Thoracic aorta (tissue), 2 donors: ENCODE measurements at places on chromosomes 2 and 18. TPM values are rescaled to one million over a fixed set of nuclear protein-coding genes. Genes with fewer than 3 reads are reported as not detected.
A peak's percentile ranks its signal among the peaks of the same experiment; 100 is the strongest.

GRCh38 chr18:13254971-13255927 lies 36.7 kb downstream of the LDLRAD4 start:
- no peak overlapping the region for H3K27ac ChIP-seq
- no peaks in the 10 kb centered on the region for H3K27me3 ChIP-seq
- no peaks in the 10 kb centered on the region for H3K36me3 ChIP-seq
- DNase-seq = no peak
- H3K4me1 ChIP-seq = peaks cover 19% of the 10 kb centered on the region
- no peak overlapping the region for H3K4me3 ChIP-seq

DNA sequence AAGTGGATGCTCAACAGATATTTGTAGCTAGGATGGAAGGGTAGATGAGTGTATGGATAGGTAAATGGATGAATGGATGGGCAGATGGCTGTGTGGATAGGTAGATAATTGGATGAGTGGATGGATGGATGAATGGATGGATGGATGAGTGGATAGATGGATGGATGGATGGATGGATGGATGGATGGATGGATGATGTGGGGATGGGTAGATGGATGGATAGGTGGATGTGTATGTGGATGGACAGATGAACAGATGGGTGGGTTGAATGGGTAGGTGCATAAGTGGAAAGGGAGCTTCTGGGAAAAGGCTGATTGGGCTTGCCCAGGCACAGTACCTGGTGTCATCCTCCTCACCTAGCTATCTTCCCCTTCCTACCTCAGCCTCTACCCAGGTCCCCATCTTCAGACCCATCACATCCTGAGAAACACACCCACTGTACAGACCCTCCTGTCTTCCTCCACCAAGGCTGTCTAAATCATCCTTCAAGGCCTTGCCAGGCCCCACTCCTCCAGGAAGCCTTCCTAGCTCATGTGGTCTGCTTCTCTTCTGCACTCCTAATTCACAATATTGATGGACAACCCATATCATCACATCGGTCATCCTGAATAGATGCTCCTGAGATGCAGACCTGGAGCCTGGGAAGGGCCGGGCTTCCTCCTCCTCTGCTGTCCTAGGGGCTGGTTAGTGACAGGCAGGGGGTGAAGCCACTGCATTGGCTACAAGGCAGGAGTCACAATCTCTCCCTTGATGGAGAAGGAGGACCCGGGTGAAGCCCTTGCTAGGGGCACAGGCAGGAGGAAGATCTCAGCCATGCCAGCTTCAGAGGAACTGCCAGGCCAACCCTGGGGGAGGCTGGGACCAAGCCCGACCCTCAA lies 49.4 kb downstream of the SMAD7 start:
- no peaks in the 10 kb centered on the region for H3K27me3 ChIP-seq
- H3K4me3 ChIP-seq = no peak overlapping the region
- H3K4me1 ChIP-seq = peaks cover 27% of the 10 kb centered on the region

DNA sequence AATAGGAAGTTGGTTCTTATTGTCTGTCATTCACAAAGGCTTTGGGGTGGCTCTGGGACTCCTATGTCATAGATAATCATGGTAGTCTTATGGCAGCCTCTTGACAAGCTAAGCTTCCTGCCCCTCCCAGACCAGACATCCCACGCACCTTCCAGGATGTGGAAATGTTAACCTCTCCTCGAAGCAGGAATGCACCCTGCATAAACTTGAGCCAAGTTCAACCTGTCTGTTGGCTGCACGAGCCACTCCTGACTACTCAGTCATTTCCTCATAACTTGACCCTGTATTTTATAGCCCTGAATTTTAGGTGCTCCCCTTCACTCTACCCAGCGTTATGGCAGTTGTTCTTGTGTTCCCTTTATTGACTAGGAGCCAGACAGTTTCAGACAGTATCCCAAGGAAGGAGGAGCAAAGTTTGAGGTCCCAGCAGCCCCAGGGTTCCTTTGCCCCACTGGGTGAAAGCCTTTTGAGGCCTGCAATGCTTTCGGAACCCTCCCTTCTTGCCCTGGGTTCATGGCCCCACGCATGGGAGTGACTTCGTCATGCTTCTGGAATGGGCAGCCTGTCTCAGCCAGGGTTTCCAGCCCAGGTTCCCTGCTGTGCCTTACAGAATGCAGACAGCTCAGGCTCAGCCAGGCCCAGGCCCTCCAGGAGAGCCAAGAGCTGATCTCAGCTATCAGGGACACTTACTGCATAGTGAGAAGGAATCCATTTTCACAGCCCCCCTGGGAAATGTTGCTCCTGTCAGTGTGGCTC lies 15.6 kb upstream of the INO80C start:
- H3K27ac ChIP-seq = peak overlapping the region; percentile 54
- H3K36me3 ChIP-seq = no peaks in the 10 kb centered on the region
- DNase-seq = no peak

DNA sequence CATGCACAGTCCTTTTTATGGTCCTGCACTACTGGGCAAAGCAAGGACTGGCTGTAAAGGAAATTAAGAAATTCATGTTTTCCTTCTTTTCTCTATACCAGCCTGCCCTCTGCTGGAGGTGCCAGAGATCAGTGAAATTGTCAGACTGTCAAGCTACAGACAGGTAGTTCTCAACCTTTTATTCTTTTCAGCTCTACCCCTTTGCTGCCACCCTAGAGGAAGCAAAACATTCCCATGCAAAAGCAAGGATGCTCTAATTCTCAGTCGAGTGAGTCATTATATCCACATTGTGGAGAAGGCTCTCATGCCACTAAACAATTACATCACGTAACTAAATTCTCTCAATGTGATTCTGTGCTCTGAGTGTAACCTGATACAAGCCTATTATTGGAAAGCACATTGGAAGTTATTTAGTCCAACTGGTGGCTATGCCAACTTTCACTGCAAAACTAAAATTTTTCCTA lies 25.0 kb upstream of the RAPGEF4 start:
- no peak for DNase-seq
- no peak overlapping the region for H3K27ac ChIP-seq
- H3K4me1 ChIP-seq = peaks cover 8% of the 10 kb centered on the region
- H3K4me3 ChIP-seq = no peak overlapping the region
- H3K36me3 ChIP-seq = no peaks in the 10 kb centered on the region
- H3K27me3 ChIP-seq = no peaks in the 10 kb centered on the region

- H3K27ac ChIP-seq = peak overlapping the region; percentile 66
- H3K4me1 ChIP-seq = peaks cover 17% of the 10 kb centered on the region
- DNase-seq = no peak
- H3K27me3 ChIP-seq = no peaks in the 10 kb centered on the region
- peak overlapping the region; percentile 93 for H3K4me3 ChIP-seq
- no peaks in the 10 kb centered on the region for H3K36me3 ChIP-seq
These were observed 1.1 kb downstream of the CHN1 start for GRCh38 chr2:175003875-175004729.

DNA sequence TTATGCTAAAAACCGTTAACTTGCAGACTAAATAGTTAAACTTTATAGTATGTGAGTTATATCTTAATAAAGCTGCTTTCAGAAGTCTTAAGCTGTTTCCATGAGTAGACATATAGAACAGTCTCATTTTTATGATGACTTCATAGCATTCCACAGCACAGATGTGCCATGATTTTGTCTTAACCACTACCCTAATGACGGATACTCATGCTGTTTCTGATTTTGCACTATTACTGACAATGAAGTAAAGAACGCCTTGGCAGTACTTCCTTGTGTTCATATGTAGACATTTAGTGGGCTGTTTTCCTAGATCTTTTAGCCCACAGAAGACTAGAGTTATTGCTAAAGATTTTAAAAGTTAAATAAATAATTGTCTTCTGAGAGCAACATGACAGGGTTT lies 175.6 kb upstream of the RAB6C start:
- H3K4me3 ChIP-seq = no peak overlapping the region
- H3K27ac ChIP-seq = no peak overlapping the region
- H3K27me3 ChIP-seq = no peaks in the 10 kb centered on the region
- no peaks in the 10 kb centered on the region for H3K4me1 ChIP-seq
- no peaks in the 10 kb centered on the region for H3K36me3 ChIP-seq

DNA sequence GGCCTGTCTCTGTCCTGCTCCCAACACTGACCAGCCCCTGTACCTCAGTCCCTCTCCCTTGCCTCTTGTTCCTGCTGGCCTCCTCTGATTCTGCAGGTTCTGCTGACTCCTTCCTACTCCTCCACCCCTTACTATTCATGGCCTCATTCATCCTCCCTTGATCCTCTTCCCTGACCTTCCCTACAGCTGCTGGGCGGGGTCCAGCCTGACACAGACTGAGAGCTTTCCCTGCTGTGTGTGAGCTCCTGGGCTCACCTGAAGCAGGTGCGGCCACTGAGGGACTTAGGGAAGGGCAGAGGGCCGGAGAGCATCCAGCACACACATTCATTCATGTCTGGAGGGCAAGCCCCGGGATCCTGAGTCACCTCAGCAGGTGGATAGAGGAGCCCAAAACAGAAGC lies 185.6 kb downstream of the CTIF start:
- no peaks in the 10 kb centered on the region for H3K27me3 ChIP-seq
- H3K4me1 ChIP-seq = peaks cover 11% of the 10 kb centered on the region
- no peaks in the 10 kb centered on the region for H3K36me3 ChIP-seq

DNA sequence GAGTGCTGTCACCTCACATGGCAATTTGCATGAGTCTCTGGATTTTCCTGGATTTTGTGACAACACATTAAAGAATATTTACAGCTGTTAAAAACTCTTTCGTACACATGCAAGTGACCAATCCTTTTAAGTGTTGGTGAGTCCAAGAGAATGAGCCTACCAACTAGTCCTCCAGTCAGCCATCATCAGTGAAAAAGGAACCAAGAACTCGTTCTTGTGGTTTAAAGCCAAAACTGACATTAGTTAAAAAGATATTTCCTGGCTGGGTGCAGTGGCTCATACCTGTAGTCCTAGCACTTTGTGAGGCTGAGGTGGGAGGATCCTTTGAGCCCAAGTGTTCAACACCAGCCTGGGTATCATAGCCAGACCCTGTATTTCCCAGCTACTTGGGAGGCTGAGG lies 215.4 kb upstream of the ITGA4 start:
- no peak overlapping the region for H3K4me3 ChIP-seq
- H3K36me3 ChIP-seq = no peaks in the 10 kb centered on the region
- H3K4me1 ChIP-seq = no peaks in the 10 kb centered on the region
- no peak overlapping the region for H3K27ac ChIP-seq
- no peaks in the 10 kb centered on the region for H3K27me3 ChIP-seq
- no peak for DNase-seq

- no peak for DNase-seq
- H3K27me3 ChIP-seq = no peaks in the 10 kb centered on the region
- H3K36me3 ChIP-seq = no peaks in the 10 kb centered on the region
- no peaks in the 10 kb centered on the region for H3K4me1 ChIP-seq
These were observed 143.0 kb upstream of the EPC2 start for GRCh38 chr2:148501545-148501944.

DNA sequence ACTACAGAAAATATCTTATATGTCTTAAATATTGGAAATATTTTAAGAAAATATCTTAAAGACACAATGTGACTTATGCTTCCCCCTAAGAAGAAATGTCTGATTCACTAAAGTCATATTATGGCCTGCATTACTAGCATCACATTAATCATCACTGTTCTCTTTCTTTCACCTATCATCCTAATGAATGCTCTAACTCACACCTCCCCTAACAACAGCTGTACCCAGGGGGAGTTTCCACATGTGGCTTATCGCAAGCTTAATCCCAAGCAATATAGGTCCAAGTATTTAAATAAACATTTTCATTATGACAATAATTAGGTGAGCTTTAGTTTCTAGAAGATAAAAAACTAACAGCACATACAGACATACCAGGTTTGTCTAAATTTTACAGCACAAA lies 39.6 kb downstream of the REV1 start:
- peaks cover 14% of the 10 kb centered on the region for H3K36me3 ChIP-seq
- no peak overlapping the region for H3K27ac ChIP-seq
- peaks cover 6% of the 10 kb centered on the region for H3K4me1 ChIP-seq
- DNase-seq = no peak

- no peak overlapping the region for H3K27ac ChIP-seq
- H3K27me3 ChIP-seq = no peaks in the 10 kb centered on the region
These were observed 96.9 kb upstream of the ZNF397 start for GRCh38 chr18:35143622-35144596.

DNA sequence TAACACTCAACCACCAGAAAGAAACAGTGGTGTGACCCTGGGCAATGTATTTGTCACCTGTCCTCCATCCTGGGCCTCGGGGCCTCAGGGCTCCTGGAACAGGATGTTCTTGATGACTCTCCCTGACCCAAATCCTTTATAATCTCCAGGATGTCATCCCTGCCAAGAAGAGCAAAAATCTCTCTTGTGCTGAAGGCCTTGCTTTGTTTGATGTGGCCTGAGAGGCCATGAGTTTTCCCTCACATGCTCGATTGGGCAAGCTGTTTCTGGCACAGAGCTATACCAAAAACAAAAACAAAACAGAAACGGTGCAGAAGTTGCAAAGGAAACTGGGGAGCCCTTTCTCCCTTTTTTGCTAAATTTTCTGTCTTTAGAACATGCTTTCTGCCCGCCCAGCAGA lies 35.7 kb upstream of the ST3GAL5 start:
- no peaks in the 10 kb centered on the region for H3K36me3 ChIP-seq
- no peak overlapping the region for H3K27ac ChIP-seq
- H3K4me3 ChIP-seq = no peak overlapping the region

DNA sequence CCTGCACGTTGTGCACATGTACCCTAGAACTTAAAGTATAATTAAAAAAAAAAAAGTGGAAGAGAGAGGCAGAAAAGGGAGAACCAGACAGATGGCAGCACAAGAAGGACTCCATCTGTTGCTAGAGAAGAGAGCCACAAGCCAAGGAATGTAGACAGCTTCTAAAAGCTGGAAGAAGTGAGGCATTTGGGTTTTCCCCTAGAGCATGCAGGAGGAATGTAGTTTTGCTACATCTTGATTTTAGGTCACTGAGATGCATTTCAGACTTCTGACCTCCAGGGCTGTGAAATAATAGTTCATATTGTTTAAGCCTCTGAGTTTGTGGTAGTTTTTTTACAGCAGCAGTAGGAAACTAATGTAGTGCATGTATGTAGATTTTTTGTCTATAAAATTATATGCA lies 46.0 kb downstream of the CAVIN2 start:
- no peak overlapping the region for H3K27ac ChIP-seq
- no peaks in the 10 kb centered on the region for H3K36me3 ChIP-seq
- H3K4me3 ChIP-seq = no peak overlapping the region

DNA sequence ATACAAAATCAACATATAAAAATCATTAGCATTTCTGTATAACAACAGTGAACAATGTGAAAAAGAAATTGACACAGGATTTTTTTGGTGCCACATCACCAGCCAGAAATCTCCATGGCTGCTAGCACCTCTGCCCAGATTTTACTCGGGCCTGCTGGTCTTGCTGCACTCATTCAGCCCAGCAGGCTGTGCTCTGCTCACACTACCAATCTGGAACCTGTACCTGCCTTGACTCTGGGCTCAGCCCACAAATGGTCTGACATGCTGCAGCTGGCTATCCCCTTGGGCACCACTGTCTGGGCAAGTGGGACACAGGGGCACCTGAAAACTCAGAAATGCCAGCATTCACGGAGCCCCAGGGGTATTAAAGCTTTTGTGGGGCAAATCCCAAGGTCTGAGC lies 392.5 kb upstream of the NRXN1 start:
- no peaks in the 10 kb centered on the region for H3K4me1 ChIP-seq
- H3K36me3 ChIP-seq = no peaks in the 10 kb centered on the region
- H3K4me3 ChIP-seq = no peak overlapping the region
- H3K27ac ChIP-seq = no peak overlapping the region
- no peak for DNase-seq
- H3K27me3 ChIP-seq = no peaks in the 10 kb centered on the region

Gene PLEKHM3
- 20.5 TPM for total RNA-seq

Gene KCNE4
- 13.6 TPM for total RNA-seq

Gene MPHOSPH10
- 17.2 TPM for total RNA-seq

Gene SPDYA
- total RNA-seq = 3.0 TPM
